ENCODE measurements at places on chromosomes 3 and 15.
A peak's percentile ranks its signal among the peaks of the same experiment; 100 is the strongest.

- no peak for DNase-seq
These were observed 290.3 kb upstream of the ONECUT1 start for GRCh38 chr15:53080484-53080883.

- no peak for DNase-seq
These were observed 921.1 kb downstream of the FHIT start for GRCh38 chr3:60330107-60330506.

- DNase-seq, result peak; percentile 96
These were observed 63.4 kb upstream of the LEKR1 start for GRCh38 chr3:156762631-156763185.

GRCh38 chr3:54882129-54882833 is 45.6 kb downstream of the LRTM1 start:
- DNase-seq, result peak; percentile 92

DNA sequence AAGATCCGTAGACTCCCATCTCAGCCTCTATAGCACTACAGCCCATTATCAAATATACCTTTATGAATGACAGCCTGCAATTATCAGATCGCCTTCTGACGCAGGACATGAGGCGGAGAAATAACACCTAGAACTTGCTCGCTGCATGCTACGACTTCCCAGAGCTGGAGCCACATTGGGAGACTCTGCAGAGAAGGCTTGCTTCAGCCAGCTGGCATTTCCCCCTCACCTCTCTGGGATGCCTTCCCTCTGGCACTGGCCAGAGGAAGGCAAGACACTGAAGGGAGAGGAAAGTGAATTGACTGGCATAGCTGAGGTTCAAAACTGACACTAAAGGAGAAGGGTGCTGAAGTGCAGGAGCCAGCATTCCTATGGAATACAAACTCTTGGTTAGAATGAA is 131.7 kb downstream of the GABRB3 start:
- DNase-seq, result no peak

Data from choroid plexus epithelial cell (primary cell).